ENCODE measurements at places on chromosomes 11 and 22.
A peak's percentile ranks its signal among the peaks of the same experiment; 100 is the strongest.

- H3K36me3 ChIP-seq = no peaks in the 10 kb centered on the region
- H3K4me1 ChIP-seq = peaks cover 15% of the 10 kb centered on the region
- no peaks in the 10 kb centered on the region for H3K27me3 ChIP-seq
- no peak overlapping the region for H3K4me3 ChIP-seq
- peak; percentile 95 for DNase-seq
- peak overlapping the region; percentile 32 for H3K27ac ChIP-seq
Observed at GRCh38 chr22:18031695-18032454, 7.5 kb upstream of the MICAL3 start.

DNA sequence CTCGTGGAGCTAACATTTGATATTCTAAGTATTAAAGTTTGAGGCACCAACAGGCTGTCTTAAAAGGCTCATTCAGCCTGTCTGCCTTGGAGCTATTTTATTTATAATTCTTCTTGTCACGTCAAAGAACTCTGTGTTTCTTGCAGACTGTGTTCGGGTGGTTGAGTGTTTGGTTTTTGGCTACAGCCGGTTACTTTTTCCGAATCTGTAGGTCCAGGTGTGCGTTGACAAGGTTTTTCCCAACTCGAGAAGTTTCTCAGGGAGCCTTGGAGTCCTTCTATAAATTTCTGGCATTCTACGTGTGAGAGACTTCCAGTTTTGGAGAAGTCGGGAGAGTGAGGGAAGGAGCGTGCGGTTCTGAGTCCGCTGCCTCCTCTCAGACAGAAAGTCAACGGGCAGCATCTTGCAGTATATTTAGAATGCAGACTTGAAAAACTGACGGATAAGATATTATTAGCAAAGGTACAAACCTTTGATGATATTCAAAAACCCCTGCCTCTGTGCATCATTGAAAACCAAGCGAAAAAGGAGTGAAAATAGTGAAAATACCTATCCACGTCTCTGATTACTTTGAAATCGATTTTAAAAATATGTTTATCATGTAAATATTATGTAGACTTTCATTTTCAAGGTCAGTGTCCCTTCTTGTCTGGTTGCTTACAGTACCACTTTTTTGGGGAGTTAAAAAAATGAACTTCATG is 85.2 kb upstream of the PPARA start:
- DNase-seq = no peak
- H3K36me3 ChIP-seq = no peaks in the 10 kb centered on the region
- no peak overlapping the region for H3K4me3 ChIP-seq

DNA sequence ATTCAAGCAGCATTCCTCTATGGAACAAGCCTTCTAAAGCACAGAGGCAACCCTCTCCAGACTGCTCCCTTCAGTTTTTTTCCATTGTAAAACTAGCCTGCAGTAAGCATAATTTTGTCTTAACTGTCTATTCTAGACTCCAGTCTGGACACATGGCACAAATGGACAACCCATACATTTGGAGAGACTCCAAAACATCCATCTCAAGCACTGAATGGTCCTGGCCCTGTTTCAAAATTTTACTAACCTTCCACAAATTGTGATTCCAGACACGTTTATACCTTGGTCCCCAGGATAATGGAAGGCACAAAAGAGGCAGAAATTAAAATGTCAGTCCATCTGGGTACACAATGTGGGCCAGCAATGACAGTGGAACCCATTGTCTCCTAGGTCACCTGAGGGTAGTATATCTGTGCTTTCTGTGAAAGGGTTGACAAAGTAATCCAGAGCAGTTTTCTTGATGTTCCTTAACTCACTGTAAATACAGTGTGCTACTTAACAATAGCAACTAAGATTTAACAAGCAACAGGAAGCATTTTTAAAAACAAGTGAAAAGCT is 16.2 kb upstream of the SESN3 start:
- no peaks in the 10 kb centered on the region for H3K36me3 ChIP-seq
- no peak overlapping the region for H3K4me3 ChIP-seq
- no peak overlapping the region for H3K27ac ChIP-seq
- no peak for DNase-seq

GRCh38 chr11:74820763-74821162 is 72.1 kb downstream of the RNF169 start:
- no peak overlapping the region for H3K4me3 ChIP-seq
- no peak overlapping the region for H3K27ac ChIP-seq
- no peak for DNase-seq
- H3K4me1 ChIP-seq = no peaks in the 10 kb centered on the region

GRCh38 chr11:13970986-13971385 is 8.5 kb downstream of the SPON1 start:
- H3K4me1 ChIP-seq = no peaks in the 10 kb centered on the region
- H3K27me3 ChIP-seq = no peaks in the 10 kb centered on the region
- no peak overlapping the region for H3K27ac ChIP-seq
- peak; percentile 40 for DNase-seq
- no peak overlapping the region for H3K4me3 ChIP-seq

- no peak overlapping the region for H3K27ac ChIP-seq
- no peak overlapping the region for H3K4me3 ChIP-seq
- no peaks in the 10 kb centered on the region for H3K4me1 ChIP-seq
- H3K36me3 ChIP-seq = no peaks in the 10 kb centered on the region
Observed at GRCh38 chr11:82959987-82960778, 58.6 kb downstream of the DDIAS start.

DNA sequence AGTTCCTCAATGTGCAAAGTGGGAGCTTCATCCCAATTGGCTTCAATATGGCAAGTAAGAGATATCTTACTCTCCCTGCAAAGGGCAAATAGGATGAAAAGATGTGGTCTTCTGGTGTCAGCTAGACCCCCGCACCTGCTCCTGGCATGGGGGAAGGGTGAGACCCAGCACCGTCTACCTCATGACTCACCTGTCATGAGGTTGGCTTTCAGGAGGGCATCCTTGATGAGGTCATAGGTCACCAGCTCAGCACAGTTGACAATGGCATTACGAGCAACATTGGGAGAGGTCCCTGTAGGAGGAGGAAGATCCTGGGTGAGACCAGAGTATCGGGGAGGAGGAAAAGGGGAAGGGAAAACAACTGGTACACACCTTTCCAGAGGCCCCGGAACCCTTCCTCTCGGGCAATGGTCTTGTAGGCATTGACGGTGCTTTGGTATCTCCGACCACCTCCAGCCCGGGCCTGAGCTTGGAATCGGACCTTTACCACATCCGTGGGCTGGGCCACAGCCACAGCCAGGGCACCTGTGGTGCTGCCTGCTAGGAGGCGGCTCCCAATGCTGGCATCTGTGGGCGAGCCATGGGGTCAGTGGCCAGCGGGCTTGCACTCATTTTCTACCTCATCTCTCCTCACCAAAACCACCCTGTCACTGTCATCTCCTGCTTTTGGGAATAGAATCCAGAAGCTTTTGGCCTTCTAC is 6.0 kb downstream of the UCP2 start:
- no peak overlapping the region for H3K4me3 ChIP-seq
- H3K27ac ChIP-seq = no peak overlapping the region
- DNase-seq = no peak
- no peaks in the 10 kb centered on the region for H3K4me1 ChIP-seq

DNA sequence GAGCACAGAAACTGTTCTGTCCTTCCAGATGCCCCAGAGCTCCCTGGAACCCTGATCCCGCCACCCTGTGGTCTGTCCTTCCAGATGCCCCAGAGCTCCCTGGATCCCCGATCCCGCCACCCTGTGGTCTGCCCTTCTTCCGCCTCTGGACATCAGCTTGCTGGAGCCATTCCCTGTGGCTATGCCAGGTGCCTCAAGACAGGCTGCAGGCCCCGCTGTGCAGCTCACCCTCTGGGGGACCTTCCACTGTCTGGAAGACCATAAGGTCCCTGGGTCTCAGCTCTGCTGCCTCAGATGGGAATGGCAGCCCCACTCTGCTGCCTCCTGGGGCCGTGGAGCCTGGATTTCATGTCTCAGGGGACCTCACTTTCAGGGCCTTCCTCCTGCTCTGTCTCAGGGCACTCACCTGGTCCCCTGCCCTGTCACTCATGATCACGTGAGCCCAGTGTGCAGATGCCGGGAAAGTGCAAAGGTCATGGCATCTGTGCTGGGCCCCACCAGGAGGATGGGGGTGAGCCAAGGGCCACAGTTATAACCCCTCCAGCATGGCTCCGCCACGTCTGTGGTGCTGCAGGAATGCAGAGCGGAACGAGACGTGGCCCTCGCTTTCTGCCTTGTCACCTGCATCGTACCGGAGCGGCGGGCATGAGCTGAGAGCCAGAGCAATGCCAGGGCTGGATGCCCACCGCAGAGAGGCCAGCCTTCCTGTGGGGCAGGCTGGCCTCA is 1520.7 kb downstream of the BRD1 start:
- no peak for DNase-seq
- no peak overlapping the region for H3K27ac ChIP-seq
- H3K4me3 ChIP-seq = peak overlapping the region; percentile 21

DNA sequence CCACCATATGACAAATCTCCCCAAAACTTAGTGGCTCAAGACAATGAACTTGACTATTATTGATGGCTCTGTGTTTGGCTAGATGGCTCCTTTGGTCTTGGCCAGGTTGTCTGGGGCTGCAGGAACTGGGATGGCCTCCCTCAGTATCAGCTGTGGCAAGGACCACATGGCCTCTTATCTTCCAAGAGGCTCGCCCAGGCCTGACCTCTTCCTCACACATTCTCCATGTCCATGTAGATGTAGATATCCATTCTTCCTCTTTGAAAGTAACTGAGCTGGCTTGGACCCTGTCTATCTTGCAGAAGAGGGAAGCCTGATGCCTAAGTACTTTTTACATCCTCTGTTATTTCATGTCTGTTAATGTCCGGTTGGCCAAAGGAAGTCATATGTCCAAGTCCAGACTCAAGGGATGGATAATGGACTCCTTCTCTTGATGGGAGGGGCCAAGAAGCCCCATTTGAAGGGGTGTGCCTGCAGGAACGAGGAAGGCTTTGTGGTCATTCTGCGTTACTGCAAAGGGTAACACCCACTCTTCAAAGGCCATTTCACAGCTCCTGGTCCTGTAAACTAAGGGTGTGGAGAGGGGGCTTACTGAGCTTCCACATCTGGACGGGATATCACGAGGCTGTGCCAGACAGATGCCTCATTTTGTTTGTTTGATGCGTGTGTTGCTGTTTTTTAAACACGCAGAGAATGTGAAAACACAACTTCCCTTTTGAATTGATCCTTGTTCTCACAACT is 87.1 kb downstream of the GRIK4 start:
- no peak for DNase-seq
- no peak overlapping the region for H3K4me3 ChIP-seq
- no peaks in the 10 kb centered on the region for H3K27me3 ChIP-seq
- H3K27ac ChIP-seq = no peak overlapping the region
- H3K4me1 ChIP-seq = no peaks in the 10 kb centered on the region

DNA sequence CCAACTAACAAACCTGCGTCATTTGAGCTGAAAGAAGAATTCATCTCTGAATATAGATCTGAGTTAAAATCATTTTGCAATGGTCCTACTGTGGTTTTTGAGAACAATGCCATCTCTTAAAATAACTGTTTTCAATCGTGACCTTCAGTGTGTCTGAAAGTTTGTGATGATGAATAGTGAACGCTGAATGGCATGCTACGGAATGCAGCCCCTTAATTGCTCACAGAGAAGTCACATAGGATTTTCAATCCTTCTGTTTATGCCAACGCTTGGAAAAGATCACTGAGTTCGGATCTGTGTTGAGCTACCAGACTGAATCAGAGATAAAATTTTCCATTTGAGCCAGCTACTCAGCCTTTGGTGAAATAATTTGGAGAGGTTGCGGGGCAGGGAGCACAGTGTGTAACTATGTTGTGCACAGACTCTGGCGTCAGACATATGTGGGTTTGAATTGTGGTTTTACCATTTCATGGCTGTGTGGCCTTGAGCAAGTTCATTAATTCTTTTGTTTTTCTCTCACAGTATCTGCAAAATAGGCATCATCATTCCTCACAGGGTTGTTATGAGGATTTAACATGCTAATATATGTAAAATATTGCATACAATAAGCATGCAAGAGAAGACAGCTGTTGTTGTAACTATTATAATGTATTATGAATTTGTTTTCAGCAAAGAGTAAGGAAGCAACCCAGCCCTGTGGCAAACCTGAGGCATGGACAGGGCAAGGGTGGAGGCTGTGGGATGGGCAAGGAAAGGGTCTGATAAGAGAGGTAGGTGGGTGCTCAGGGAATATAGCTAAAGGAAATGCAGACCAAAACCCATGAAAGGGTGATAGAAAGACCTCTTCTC is 679.9 kb downstream of the KCNA4 start:
- H3K27me3 ChIP-seq = no peaks in the 10 kb centered on the region
- no peaks in the 10 kb centered on the region for H3K4me1 ChIP-seq
- no peak overlapping the region for H3K4me3 ChIP-seq
- DNase-seq = no peak

DNA sequence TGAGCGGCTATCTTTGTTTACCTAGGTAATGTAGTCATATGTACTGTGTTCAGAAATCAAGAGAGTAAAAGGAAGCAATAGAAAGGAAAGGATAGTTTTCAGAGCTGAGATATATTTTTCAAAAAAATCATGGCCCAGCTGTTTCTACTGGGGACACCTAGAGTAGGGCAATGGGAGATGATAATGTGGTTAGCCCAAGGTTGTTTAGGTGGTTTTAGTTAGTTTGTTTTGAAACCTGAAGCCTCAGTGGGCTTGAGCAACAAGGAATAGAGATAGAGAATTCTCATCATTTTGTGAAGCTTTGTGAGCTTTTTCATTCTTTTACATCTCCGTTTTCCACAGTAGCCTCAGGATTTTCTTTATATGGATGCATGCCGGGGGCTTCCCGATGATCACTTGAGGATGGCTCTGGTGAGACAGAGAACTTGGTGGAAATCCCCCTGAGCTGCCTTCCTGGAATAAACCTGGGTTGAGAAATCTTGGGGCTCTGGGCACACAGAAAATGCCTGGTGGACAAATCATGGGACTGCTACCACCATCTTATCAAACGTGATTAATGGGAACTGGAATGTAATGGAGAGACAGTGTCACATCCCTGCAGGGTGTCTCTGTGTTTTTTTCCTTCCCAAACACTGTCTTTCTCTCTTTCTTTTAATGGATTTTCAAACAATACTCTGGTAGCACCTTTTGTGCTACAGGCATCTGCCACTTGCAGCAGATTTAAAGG is 49.0 kb downstream of the ARHGAP42 start:
- DNase-seq = peak; percentile 91
- no peaks in the 10 kb centered on the region for H3K27me3 ChIP-seq
- H3K4me1 ChIP-seq = peaks cover under 1% of the 10 kb centered on the region
- no peak overlapping the region for H3K27ac ChIP-seq
- H3K4me3 ChIP-seq = no peak overlapping the region
- H3K36me3 ChIP-seq = no peaks in the 10 kb centered on the region

All from trophoblast cell (in vitro differentiated cells and primary cell).